ENCODE measurements at places on chromosomes 7 and 10. TPM values are rescaled to one million over a fixed set of nuclear protein-coding genes. Genes with fewer than 3 reads are reported as not detected.
A peak's percentile ranks its signal among the peaks of the same experiment; 100 is the strongest.

Gene IL6
- 0.10 TPM for polyA plus RNA-seq

Gene SLC26A4
- polyA plus RNA-seq, result 0.26 TPM

DNA sequence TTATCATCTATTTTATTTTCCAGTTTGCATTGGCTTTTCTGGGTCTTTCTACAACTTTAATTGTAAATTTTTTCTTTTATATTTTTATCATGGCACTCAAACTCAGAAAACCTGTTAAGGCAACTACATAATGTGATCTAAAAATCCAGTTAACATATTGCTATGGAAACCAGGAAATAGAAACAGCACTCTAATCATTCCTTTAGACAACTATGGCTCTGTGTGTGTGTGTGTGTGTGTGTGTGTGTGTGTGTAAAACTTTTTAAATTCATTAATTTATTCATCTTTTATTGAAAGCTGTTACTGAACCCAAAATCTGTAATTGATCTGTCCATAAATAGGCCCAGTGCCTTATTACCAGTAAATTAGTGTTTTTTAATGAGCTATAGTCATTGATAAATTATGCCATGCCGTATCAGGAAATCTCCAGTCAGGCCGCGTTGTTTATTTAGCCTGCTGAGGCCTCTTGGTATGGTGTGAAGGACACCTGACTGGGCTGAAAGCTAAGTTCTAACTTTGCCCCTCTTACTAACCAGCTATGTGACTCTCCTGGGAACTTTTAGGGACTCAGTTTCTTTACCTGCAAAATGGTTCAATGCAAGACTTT, 1.5 kb upstream of the MET start:
- peak overlapping the region; percentile 99 for H3K27ac ChIP-seq
- peaks cover 17% of the 10 kb centered on the region for H3K4me1 ChIP-seq
- H3K36me3 ChIP-seq, result peaks cover 2% of the 10 kb centered on the region
- H3K27me3 ChIP-seq, result no peaks in the 10 kb centered on the region
- no peak for DNase-seq

GRCh38 chr10:63698787-63699150, 177.6 kb downstream of the REEP3 start:
- no peaks in the 10 kb centered on the region for H3K36me3 ChIP-seq
- peaks cover 40% of the 10 kb centered on the region for H3K4me1 ChIP-seq
- no peak for DNase-seq
- H3K4me3 ChIP-seq, result no peak overlapping the region

DNA sequence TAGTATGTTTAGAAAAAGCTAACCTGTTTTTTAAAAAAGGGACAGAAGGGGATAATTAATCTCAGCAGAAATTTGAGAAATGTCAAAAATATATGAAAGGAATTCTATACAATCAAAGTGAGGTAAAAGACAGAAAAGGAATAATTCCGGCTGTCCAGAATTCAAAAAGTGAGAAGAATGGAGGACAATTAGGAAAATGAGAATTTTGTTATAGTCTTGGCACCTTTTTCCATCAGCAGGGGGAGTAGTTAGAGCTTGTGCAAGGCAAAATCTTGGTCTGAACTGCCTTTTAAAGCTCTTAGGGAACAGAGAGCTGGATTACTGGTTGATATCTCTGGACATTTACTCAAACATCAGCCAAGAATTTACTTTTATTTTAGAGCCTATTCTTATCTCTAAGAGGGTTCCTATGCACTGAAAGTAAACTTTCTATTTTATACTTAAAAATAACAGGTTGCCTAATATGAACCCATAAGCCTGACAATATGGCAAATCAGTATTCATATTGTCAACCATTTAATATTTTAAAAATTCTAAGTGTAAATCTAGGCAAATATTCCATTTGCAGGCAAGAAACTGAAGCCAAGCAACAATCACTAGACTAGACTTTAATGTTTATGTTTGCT, 185.6 kb downstream of the ANK3 start:
- H3K36me3 ChIP-seq, result no peaks in the 10 kb centered on the region
- H3K27ac ChIP-seq, result no peak overlapping the region
- H3K4me1 ChIP-seq, result no peaks in the 10 kb centered on the region
- H3K27me3 ChIP-seq, result no peaks in the 10 kb centered on the region
- no peak for DNase-seq
- no peak overlapping the region for H3K4me3 ChIP-seq

DNA sequence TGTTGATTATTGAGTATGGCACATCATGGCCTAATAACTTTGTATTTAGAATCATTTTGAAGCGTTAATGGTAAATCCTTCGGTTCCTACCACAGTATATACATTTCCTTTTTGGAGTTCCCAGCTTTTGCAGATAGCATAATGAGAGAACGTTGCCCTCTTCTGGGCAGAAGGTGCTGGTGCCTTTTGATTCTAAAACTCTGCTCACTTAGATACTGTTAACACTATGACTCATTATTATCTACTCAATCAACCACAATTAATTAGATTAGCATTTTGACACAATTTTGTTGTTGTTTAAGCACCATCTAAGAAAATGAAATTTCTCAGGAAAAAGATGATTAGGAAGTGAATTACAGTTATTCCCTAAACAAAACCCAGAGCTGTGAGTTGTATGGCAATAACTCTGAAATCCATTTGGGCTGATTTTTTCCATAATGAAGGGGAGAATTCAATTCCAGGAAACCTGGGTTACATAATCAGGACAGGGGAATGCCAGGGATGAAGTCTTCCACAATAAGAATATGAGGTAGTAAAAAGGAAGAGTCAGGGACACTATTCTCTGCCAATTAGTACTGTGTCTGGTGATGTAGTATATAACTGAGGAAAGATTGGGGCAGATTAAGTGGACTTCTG, 11.5 kb upstream of the DLD start:
- no peaks in the 10 kb centered on the region for H3K36me3 ChIP-seq
- no peaks in the 10 kb centered on the region for H3K27me3 ChIP-seq
- H3K27ac ChIP-seq, result no peak overlapping the region
- H3K4me3 ChIP-seq, result no peak overlapping the region
- DNase-seq, result no peak

Gene HABP2
- polyA plus RNA-seq, result not detected

DNA sequence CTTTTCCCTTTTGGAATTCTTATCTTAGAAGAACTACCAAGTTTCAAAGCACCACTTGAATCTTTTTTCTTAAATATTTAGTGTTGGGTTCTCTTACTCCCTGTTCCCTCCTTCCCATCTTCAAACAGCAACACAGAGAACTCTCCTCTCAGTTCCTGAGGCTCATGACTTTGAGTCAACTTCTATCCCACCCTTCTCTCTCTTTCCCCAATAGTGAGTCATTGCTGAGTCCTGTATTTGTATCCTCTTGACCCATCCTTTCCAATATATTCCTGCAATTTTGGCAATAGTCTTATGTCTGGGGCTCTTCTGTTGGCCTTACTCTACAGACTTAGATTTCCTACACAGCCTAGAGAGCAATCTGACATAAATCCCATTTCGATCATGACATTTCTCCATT, 20.8 kb upstream of the JCAD start:
- no peak overlapping the region for H3K27ac ChIP-seq
- H3K4me3 ChIP-seq, result no peak overlapping the region
- no peaks in the 10 kb centered on the region for H3K4me1 ChIP-seq

- peaks cover 4% of the 10 kb centered on the region for H3K36me3 ChIP-seq
- H3K4me3 ChIP-seq, result no peak overlapping the region
- H3K4me1 ChIP-seq, result no peaks in the 10 kb centered on the region
- no peak overlapping the region for H3K27ac ChIP-seq
- H3K27me3 ChIP-seq, result no peaks in the 10 kb centered on the region
- DNase-seq, result no peak
Measured at GRCh38 chr10:33306701-33307519, 27.6 kb downstream of the NRP1 start.

DNA sequence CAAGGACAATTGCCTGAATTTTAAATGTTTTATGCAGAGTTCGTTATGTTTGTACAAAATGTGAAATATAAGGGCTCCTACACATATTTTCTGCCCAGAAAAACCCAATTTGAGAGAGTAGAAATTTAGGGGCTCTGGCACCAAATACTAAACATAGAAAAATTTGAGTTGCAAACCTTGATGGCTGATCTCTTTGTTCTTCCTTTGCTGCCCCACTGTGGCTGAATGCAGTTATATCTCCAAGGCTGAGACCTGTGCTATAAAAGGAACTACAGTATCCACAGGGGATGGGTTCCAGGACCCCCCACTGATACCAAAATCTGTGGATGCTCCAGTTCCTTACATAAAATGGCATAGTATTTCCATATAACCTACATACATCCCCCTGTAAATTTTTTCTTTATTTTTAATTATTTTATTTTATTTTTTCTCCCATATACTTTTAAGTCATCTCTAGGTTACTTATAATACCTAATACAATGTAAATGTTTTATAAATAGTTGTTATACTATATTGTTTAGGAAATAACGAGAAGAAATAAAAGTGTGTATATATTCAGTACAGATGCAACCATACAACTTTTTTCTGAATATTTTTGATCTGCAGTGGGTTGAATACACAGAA, 22.5 kb downstream of the CFAP43 start:
- H3K27ac ChIP-seq, result no peak overlapping the region
- H3K36me3 ChIP-seq, result no peaks in the 10 kb centered on the region
- no peaks in the 10 kb centered on the region for H3K4me1 ChIP-seq
- no peak overlapping the region for H3K4me3 ChIP-seq

Gene HOXA7
- polyA plus RNA-seq, result 3.8 TPM

GRCh38 chr10:4786043-4786839, 39.8 kb upstream of the AKR1E2 start:
- H3K27ac ChIP-seq, result no peak overlapping the region
- no peaks in the 10 kb centered on the region for H3K27me3 ChIP-seq
- H3K36me3 ChIP-seq, result no peaks in the 10 kb centered on the region
- H3K4me3 ChIP-seq, result no peak overlapping the region
- peaks cover 3% of the 10 kb centered on the region for H3K4me1 ChIP-seq

- no peak overlapping the region for H3K27ac ChIP-seq
- DNase-seq, result no peak
- no peak overlapping the region for H3K4me3 ChIP-seq
- peaks cover 5% of the 10 kb centered on the region for H3K4me1 ChIP-seq
- H3K36me3 ChIP-seq, result no peaks in the 10 kb centered on the region
Measured at GRCh38 chr7:44097064-44097932, 6.8 kb upstream of the AEBP1 start.

GRCh38 chr7:24956021-24956420, 24.0 kb downstream of the OSBPL3 start:
- no peak overlapping the region for H3K4me3 ChIP-seq
- no peak for DNase-seq
- H3K4me1 ChIP-seq, result peaks cover 19% of the 10 kb centered on the region
- H3K27ac ChIP-seq, result no peak overlapping the region
- no peaks in the 10 kb centered on the region for H3K27me3 ChIP-seq
- no peaks in the 10 kb centered on the region for H3K36me3 ChIP-seq

- no peak for DNase-seq
- H3K27ac ChIP-seq, result no peak overlapping the region
- no peak overlapping the region for H3K4me3 ChIP-seq
- peaks cover 11% of the 10 kb centered on the region for H3K36me3 ChIP-seq
- H3K4me1 ChIP-seq, result peaks cover 16% of the 10 kb centered on the region
- no peaks in the 10 kb centered on the region for H3K27me3 ChIP-seq
Measured at GRCh38 chr7:98178321-98178720, 32.9 kb upstream of the BHLHA15 start.

GRCh38 chr7:15972862-15973275, 286.4 kb upstream of the MEOX2 start:
- no peak overlapping the region for H3K4me3 ChIP-seq
- H3K4me1 ChIP-seq, result no peaks in the 10 kb centered on the region
- no peak for DNase-seq
- H3K27ac ChIP-seq, result no peak overlapping the region
- no peaks in the 10 kb centered on the region for H3K27me3 ChIP-seq

GRCh38 chr10:11208243-11208642, 190.6 kb downstream of the CELF2 start:
- no peaks in the 10 kb centered on the region for H3K27me3 ChIP-seq
- no peak overlapping the region for H3K27ac ChIP-seq
- DNase-seq, result no peak
- H3K4me3 ChIP-seq, result no peak overlapping the region
- no peaks in the 10 kb centered on the region for H3K36me3 ChIP-seq

DNA sequence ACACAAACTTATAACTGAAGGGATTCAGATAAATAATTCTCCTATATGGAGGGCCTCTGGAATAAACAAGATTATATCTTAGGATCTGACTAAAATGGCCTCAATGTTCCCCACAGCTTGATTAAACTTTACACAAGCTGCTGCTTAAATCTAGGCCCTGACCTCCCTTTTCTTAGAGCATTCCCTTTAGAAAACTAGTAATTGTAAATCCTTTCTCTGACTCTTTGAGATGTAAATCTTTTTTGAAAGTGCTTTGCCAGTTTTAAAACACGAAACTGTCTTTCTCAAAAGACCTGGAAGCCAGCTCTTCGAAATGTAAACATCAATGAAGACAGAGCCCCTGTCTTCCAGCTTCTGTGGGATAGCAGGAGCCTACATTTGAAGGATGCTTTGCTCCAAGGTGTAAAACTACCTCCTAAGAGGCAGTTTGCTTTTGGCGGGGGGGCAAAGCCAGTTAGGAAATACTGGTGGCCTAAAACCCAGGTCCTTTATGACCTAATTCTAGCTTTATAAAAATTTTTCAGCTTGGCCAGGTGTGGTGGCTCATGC, 758.7 kb downstream of the CNTNAP2 start:
- no peak overlapping the region for H3K4me3 ChIP-seq
- no peaks in the 10 kb centered on the region for H3K4me1 ChIP-seq
- H3K36me3 ChIP-seq, result no peaks in the 10 kb centered on the region

- no peaks in the 10 kb centered on the region for H3K4me1 ChIP-seq
- H3K27ac ChIP-seq, result no peak overlapping the region
- no peaks in the 10 kb centered on the region for H3K27me3 ChIP-seq
- no peak overlapping the region for H3K4me3 ChIP-seq
Measured at GRCh38 chr10:34674176-34674575, 140.9 kb downstream of the PARD3 start.

Gene TMEM176B
- not detected for polyA plus RNA-seq

Gene SFTPD
- not detected for polyA plus RNA-seq

DNA sequence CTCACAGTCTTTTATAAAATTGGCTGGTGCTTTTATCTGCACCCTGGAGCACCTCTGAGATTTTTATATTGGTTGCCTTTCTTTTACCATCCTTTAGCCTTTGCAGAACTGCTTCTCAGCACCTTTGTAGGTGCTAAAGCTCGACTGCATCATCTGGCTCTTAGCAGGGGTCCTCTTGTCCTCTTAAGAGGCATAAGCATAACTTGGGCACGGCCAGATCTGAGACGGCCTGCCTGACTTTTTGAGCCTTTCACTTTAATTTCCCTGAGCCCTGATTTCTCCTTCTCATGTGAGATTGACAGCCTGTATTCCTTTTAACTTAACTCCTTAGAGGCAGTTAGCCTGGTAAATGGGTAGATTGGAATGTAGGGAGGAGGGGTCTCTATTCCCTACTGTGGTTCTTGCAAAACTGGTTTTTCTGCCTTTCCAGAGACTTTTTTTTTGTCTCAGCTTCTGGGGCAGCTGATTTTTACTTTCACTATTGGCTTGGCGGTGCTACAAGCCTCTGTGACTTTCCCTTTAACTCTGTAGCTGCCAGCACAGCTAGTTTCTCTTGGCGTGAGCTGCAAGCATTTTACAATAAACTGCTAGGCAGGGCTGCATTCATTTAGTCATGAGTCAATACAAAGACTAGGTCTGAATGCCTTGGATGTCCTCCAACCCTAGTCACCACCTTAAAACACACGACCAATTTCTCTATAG, 24.0 kb downstream of the ZPBP start:
- H3K27ac ChIP-seq, result peak overlapping the region; percentile 19
- peak; percentile 7 for DNase-seq
- H3K36me3 ChIP-seq, result no peaks in the 10 kb centered on the region
- H3K27me3 ChIP-seq, result no peaks in the 10 kb centered on the region
- H3K4me1 ChIP-seq, result peaks cover 13% of the 10 kb centered on the region

- no peaks in the 10 kb centered on the region for H3K36me3 ChIP-seq
- H3K27ac ChIP-seq, result no peak overlapping the region
- no peak for DNase-seq
- H3K27me3 ChIP-seq, result no peaks in the 10 kb centered on the region
- H3K4me3 ChIP-seq, result no peak overlapping the region
Measured at GRCh38 chr10:51789118-51789517, 89.7 kb upstream of the CSTF2T start.
